H7 (cell line): ENCODE measurements at places on chromosomes 1 and 21.
A peak's percentile ranks its signal among the peaks of the same experiment; 100 is the strongest.

DNA sequence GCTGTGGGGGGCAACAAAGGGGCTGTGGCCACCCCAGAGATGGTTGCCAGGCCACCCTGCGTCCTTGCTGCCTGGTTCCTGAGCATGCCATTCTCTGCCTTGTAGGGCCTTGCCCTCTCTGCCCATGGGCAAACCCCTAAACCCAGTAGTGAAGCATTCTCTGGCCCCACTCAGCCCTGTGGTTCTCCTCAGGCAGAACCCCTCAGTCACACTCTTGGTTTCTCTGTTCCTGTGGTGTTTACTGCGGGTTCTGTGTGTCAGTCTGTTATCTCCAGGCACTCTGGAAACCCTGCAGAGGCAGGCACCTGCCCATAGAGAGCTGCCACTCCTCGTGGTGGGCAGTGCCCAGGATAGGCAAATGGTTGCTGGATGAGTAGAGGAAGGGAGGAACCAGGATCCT lies 41.1 kb upstream of the IL19 start:
- peak; percentile 14 for DNase-seq

GRCh38 chr21:37473491-37473890 lies 106.9 kb downstream of the DYRK1A start:
- no peak for DNase-seq

- DNase-seq, result peak; percentile 88
Observed at GRCh38 chr1:29237852-29238619, 1.7 kb downstream of the PTPRU start.

DNA sequence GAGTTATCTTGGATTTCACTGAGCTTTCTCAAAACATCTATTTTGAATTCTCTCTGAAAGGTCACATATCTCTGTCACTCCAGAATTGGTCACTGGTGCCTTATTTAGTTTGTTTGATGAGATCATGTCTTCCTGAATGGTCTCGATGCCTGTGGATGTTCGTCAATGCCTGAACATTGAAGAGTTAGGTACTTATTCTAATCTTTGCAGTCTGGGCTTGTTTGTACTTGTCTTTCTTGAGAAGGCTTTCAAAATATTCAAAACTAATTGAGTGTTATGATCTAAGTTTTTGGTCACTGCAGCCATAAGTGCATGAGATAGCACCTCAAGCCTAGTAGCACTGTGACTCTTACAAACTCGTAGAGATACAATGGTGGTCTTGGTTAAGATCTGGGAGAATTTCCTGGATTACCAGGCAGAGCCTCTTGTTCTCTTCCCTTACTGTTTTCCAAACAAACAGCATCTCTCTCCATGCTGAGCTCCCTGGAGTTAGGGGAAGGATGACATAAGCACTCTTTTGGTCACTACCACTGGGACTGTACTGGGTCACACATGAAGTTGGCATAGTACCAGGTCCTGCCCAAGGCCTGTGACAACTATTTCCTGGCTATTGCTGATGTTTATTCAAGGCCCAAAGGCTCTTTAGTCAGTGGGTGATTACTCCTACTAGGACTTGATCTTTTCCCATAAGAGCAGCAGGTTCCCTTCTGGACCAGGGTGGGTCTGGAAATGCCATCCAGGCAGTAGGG lies 25.6 kb downstream of the SLC22A15 start:
- no peak for DNase-seq
